ENCODE measurements at places on chromosomes 3 and 15. TPM values are rescaled to one million over a fixed set of nuclear protein-coding genes. Genes with fewer than 3 reads are reported as not detected.

The SAMD7 gene
- total RNA-seq: not detected

The TLR9 gene
- 0.29 TPM for total RNA-seq

The NLGN1 gene
- total RNA-seq: under 0.01 TPM

The SLC28A1 gene
- total RNA-seq: not detected

The ACTL6A gene
- 47.3 TPM for total RNA-seq

The MUC20 gene
- total RNA-seq: 39.8 TPM

DNA sequence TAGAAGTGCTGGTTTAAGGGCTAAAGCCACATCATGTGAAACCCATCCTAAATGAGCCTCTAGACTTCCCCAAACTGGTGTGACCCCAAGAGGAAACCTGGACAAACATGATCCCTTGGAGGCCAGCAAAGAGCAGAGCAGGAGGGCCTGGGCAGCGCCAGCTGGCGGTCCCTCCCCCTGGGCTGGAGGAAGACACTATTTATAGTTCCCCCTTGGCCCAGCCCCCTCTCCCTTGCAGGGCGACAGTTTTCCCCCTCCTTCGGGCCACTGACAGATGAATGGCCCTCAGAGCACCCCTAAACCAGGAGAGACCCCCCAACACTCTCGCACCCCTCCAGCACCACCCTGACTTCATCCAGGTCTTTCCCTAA, 2.9 kb downstream of the UCN2 start:
- DNase-seq: no peak
- H3K4me1 ChIP-seq: peaks cover 53% of the 10 kb centered on the region
- H3K36me3 ChIP-seq: no peaks in the 10 kb centered on the region
- peak overlapping the region; percentile 15 for H3K27ac ChIP-seq
- peak overlapping the region; percentile 27 for H3K4me3 ChIP-seq
- H3K27me3 ChIP-seq: no peaks in the 10 kb centered on the region

GRCh38 chr3:5221701-5222100, 34.2 kb downstream of the EDEM1 start:
- no peak for DNase-seq
- H3K4me1 ChIP-seq: peaks cover 6% of the 10 kb centered on the region
- peaks cover 15% of the 10 kb centered on the region for H3K36me3 ChIP-seq
- H3K27me3 ChIP-seq: no peaks in the 10 kb centered on the region
- H3K4me3 ChIP-seq: no peak overlapping the region

DNA sequence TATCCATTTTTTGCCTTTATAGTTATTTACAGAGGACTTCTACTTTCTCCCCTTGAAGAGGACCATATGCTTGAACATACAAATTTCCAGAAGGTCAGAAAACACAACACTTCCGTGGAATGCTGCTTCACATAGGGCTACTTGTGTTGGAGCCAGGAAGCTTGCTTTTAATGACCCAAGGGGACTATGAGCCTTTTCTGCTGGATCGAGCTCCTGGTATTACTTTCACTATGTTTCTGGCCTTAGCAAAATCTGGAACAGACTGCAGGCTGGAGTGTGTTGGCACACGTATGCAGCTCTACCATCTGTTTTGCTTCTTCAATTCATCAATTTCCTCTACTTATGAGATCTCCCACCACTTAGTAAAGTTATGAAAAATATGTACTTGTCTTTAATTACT, 69.3 kb upstream of the CBLB start:
- no peak overlapping the region for H3K27ac ChIP-seq
- no peaks in the 10 kb centered on the region for H3K27me3 ChIP-seq
- no peaks in the 10 kb centered on the region for H3K4me1 ChIP-seq
- peak overlapping the region; percentile 2 for H3K4me3 ChIP-seq
- DNase-seq: no peak
- H3K36me3 ChIP-seq: no peaks in the 10 kb centered on the region

- H3K4me1 ChIP-seq: no peaks in the 10 kb centered on the region
- H3K27ac ChIP-seq: no peak overlapping the region
- DNase-seq: no peak
- no peaks in the 10 kb centered on the region for H3K36me3 ChIP-seq
- H3K4me3 ChIP-seq: no peak overlapping the region
- no peaks in the 10 kb centered on the region for H3K27me3 ChIP-seq
Observed at GRCh38 chr3:191314109-191314728, 15.0 kb upstream of the CCDC50 start.

DNA sequence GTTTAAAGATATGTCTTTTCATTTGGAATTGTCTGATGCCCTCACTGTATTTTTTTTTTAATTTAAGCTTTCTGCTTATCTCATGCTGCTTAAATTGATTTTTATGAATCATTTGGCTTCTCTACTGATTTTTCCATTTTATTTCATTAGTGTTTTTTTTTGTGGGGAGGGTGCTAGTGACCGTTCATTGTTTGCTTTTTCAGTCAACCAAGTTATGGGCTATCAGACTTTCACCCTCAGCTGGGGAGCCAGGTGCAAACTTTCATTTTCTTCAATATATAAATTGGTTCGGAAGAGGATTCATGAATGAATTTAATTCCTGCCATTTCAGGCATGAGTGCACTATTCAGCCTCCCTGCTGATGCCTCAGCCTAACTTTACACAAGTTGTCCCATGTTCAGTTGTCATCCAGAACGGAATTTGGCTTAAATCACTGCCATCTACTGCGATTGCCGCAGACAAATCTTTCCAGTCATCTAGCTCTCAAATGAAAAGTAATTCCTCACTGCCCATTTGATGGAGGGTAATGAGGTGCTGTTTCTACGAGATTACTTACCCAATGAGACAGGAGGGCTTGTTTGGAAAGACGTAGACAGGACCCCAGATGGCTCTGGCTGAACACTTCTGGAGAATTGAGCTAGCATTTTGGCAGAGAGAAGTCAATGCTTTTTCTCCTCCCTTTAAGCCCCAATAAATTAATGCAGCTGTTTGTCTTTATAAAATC, 89.9 kb upstream of the RORA start:
- no peaks in the 10 kb centered on the region for H3K4me1 ChIP-seq
- no peaks in the 10 kb centered on the region for H3K27me3 ChIP-seq
- no peak for DNase-seq
- H3K27ac ChIP-seq: no peak overlapping the region

DNA sequence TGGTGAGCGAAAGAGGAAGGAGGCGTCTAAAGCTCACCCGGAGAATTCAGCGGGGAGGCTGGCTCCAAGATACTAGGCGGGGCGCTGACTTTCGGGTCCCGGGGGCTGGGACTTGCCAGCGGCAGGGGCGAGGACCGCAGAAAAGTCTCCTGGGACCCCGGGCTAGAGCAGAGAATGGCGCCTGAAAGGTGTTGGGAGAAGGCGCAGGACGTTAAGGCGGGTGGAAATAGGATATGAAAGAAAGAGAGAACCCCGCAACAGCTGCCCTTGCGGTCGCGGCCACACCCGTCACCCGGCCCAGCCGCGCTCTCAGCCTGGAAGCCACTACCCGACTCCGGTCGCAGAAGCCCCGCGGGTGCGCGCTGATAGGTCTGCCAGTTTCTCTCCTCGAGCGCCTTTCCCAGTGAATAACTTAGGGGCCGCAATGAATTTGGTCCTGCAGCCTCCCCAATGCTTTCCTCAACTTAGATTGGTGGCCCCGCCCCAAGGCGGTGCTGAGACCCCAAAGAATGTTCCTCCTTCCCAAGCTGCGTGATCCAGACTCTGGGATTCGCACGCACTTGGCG, 604 bp downstream of the LTK start:
- H3K27ac ChIP-seq: no peak overlapping the region
- H3K27me3 ChIP-seq: peaks cover 29% of the 10 kb centered on the region
- H3K36me3 ChIP-seq: peaks cover 5% of the 10 kb centered on the region

DNA sequence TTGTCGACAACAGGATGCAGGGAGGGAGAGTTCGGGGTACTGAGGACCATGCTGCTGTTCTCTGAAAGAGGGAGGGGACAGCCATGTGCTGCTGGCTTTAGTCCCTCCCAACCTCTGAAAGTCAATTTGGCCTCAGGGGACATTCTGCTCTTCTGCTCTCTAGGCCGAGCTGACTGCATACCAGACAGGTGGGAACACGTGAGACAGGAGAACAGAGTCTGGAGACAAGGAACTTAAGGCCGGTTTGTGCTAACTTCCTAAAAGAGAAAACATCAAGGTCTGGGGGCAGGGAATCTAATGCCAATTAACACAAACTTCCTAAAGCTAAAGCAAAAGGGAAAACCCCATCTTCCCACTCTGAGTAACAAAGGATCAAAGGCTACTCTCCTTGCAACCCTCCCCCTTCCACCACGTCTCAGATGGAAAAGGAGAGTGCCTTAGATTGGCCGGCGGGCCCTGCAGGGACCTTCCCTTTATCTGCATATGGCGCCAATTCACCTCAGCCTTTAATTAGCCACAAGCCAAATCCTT, 41.0 kb downstream of the SLCO2A1 start:
- no peaks in the 10 kb centered on the region for H3K36me3 ChIP-seq
- no peak for DNase-seq
- no peaks in the 10 kb centered on the region for H3K27me3 ChIP-seq
- H3K4me3 ChIP-seq: no peak overlapping the region
- peaks cover 54% of the 10 kb centered on the region for H3K4me1 ChIP-seq

- H3K36me3 ChIP-seq: peaks cover 37% of the 10 kb centered on the region
- DNase-seq: no peak
- H3K27ac ChIP-seq: peak overlapping the region; percentile 7
- H3K4me3 ChIP-seq: peak overlapping the region; percentile 19
- H3K4me1 ChIP-seq: peaks cover 6% of the 10 kb centered on the region
- no peaks in the 10 kb centered on the region for H3K27me3 ChIP-seq
Observed at GRCh38 chr3:52518723-52519444, 14.8 kb downstream of the NT5DC2 start.

Measured in upper lobe of left lung (tissue), 6 donors.